ENCODE measurements at places on chromosomes 5 and 9.

DNA sequence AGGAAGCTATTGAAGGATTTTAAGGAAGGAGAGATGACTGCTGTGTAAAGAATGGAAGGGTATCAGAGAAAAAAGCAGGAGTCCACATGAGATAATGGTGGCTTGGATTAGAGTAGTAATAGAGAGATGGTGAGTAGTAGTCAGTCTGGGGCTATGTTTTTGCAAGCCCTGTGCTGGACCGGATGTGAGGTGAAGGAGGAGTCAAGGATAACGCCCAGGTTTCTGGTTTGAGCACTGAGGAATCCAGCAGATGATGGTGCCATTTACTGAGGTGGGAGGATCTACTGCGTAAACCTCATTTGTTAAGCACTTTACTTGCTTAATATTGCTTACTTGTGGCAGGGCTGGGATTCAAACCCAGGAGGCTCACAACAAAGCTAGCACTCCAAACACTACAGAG is 1.1 kb downstream of the TIGD6 start:
- no peak for DNase-seq

GRCh38 chr5:102975045-102975444 is 144.9 kb downstream of the GIN1 start:
- no peak for DNase-seq

GRCh38 chr5:65356274-65356673 is 125.4 kb downstream of the ADAMTS6 start:
- DNase-seq = no peak

DNA sequence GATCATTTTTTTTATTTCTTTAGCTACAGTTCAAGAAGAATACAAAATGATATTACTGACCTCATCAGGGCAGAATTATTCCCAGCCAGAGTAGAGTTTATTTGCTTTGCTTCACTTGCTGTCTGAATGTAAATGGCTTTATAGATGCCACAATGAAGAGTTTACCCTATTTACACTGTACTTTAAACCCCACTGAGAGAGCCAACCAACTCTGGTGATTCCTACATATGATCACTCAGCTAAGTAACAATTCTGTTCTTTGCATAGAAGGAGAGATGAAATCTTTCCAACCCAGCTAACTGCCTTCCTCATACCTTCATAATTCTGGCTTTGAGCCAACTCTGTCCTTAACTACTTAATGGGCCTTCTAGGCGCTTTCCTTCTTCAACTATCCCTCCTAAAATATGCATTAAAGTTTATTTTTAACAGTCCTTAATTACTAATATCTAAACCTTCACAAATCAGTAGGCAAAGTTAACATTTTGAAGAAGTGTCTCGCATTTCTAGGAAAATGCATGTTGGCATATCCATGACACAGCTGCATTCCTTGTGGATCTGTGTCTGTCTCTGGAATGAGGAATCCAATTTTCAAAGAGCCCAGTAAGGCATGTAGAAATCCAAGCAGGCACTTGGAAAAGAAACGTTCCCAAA is 284.8 kb upstream of the GRAMD2B start:
- DNase-seq = no peak

DNA sequence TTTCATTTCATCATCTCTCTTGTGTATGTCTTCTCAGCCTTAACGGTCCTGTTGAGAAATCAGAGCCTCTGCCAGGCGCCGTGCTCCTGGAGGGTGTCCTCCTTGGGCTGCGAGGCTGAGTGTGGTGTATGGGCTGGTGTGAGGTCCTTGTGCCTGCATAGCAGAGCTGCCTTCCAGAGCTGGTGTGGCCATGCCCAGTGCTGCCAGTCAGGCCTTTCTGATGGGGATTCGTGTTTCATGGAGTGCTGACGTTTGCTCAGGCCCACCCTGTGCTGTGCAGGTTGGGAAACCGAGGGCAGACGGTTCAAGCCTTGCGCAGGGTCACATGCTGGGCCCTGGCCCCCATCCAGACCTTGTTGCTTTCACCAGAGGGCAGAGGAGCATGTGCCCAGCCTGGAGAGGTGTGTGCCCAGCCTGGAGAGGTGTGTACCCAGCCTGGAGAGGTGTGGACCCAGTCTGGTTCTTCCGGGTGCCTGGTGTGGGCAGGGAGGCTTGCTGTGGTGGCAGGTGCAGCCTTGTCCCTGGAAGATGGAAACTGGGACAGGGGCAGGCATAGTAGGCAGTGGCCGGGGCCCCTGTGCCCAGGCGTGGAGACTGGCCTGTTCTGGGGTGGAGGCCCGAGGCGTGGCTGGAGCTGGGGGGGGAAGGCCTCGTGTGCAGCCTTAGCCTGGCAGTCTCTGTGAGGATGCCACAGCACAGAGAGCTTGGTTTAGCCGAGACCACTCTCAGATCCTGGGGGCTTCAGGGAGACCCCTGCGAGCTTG is 84.0 kb downstream of the RXRA start:
- DNase-seq = no peak

DNA sequence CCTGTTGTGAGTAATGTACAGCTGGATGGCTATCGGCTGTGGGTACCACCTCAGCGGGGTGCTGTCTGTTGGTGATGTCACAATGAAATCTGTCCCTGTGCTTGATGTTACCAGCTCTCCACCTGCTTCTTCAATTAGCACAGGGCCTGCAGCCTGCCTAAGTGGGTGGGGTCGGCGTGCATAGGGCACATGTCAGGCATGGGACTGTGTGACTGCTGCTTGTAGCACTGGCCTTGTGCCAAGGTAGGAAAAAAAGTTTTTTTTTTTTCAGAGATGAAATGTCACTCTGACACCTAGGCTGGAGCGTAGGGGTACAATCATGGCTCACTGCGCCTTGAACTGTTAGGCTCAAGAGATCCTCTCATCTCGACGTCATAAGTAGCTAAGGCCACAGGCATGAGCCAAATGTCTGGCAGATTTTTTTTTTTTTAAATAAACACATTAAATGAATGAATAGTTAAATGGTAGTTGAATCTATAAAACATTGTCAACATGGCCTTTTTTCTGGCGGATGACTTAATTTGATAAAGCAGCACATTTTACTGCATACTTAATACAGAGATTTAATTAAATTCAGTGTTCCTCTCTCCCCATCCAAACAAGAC is 222.5 kb downstream of the NXNL2 start:
- DNase-seq = no peak

GRCh38 chr5:127933348-127933747 is 150.2 kb upstream of the SLC12A2 start:
- DNase-seq = no peak

DNA sequence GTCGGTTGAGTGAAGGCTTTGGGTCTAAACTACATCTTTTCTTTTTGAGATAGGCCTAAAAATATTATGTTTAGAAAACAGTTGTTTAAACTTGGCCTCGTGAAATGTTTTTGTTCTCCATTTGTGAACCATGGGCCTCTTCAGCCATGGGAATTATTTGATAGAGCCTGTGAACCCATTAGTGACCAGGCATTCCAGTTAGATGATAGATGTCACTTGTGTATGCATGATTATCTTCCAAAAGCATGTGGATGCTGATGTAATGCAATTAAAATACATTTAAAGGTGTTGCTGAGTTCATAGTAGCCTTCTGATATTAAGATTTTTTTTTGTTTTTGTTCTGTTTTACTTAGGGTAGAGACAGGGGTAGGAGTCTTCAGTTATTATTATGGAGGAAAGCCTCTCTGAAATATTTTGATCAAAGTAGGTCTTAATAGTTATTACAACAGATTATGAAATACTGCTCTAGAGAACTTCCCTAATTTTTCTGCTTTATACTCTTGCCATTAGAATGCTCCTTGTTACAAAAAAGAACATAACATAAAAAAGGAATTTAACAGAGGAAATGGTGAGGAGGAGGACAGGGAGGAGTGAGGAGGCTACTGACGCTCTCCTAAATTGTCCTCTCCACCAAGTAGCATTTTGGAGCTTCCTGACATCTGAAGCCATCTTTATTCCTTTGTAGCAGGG is 32.9 kb downstream of the CPEB4 start:
- DNase-seq = no peak

GRCh38 chr9:121182989-121183388 is 18.7 kb downstream of the RAB14 start:
- DNase-seq = no peak

DNA sequence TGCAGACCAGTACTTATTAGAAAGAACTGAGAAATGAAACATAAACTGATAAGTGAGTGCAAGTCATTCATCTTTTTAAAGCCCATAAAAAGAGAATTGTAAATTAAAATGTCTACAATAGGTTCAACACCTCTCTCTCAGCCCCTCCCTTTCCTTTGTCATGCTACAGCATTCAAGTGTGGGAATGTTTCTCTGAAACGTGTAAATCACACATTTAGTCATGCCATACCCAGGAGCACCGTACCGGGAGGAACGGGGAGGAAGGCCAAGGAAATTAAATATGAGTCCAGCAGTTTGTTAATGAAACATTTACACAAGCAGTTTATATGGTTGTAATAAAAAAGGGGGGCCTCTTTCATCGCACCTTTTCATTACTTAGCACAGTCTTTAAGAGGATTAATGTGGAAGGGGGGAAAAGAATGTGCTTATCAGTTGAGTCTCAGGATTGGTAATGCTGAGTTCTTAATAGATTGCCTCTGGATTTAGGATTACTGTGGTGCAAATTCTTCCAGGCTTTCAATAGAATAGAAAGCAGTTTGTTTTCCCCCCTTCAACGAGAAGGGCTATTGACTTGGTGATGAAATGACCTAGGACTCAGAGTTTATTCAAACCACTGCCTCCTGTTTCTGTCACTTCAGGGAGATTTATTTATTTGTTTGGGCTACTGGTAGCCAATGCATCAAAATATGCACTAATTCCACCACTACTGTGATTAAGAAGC is 176.0 kb upstream of the ZNF608 start:
- DNase-seq = no peak

- no peak for DNase-seq
These were observed 264.5 kb upstream of the PRR16 start for GRCh38 chr5:120199559-120199958.

- peak; percentile 5 for DNase-seq
These were observed 69.3 kb downstream of the HSD17B3 start for GRCh38 chr9:96232539-96233241.

DNA sequence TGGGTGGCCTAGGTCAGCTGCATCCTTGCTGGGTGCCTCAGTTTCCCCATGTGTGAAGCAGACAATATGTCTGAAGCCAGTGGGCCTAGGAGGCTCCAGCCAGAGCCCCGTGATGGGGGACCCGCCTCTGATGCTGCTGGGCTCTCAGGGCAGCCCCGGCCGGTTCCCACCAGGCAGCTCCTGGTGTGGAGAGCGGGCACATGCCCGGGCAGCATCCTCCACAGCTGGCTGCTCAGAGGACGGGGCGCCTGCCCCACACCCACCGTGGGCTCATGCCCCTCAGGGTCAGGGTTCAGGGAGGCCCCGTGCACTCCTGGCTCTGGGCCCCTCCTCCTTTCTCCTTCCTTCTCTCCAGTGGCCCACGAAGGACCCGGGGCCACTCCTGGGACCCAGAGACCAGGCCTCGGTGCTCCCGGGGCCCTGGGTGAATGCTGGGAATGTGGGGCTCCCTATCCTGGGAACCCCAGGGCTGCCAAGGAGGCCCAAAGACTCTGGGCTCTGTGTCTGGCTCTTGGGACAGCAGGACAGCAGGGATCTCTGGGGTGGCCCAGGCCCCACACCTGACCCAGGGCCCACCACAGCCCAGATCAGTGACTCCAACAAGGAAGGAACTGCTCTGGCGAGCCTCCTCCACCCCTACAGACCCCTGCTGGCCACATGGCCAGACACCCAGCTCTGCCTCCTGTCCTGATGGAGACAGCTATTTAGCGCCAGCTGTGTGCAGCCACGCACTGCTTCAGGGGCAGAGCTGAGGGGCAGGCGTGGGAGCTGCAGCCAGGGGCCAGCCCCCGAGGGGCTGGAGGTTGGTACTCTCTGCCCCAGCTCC is 39.5 kb upstream of the EGFL7 start:
- DNase-seq = no peak

- DNase-seq = no peak
These were observed 230.4 kb downstream of the DOCK8 start for GRCh38 chr9:445033-445432.

GRCh38 chr5:116740771-116741170 is 166.1 kb upstream of the SEMA6A start:
- DNase-seq = no peak

- DNase-seq = no peak
These were observed 92.9 kb upstream of the IER5L start for GRCh38 chr9:129270903-129271431.

GRCh38 chr9:110443146-110443865 is 105.6 kb upstream of the TXNDC8 start:
- no peak for DNase-seq

- peak; percentile 60 for DNase-seq
These were observed 11.9 kb downstream of the EEIG1 start for GRCh38 chr9:127968700-127969383.

DNA sequence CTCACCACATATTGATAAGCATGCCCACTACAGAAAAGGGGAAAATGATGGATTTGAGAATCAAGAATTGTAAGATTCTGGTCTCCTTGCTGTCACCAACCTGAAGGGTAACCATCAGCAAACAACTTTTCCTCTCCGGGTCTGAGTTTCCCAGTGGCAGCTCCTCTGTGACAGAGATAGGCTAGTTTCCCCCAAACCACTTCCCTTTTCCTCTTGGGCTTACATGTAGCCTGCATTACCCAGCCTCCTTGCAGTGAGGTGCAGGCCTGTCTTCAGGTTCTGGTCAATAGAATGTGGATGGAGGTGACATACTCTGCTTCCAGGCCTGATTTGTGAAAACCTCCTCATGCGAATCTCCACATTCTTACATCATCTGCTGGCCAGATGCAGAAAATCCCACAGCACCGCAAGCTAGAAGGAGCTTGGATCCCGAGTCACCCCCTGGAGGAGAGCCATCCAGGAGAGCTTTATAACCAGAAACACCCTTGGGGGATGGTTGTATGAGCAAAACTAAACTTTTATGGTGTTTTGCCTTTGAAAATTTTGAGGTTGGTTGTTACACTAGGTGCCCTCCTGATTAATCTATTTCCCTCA is 206.1 kb downstream of the RGS3 start:
- DNase-seq = no peak

DNA sequence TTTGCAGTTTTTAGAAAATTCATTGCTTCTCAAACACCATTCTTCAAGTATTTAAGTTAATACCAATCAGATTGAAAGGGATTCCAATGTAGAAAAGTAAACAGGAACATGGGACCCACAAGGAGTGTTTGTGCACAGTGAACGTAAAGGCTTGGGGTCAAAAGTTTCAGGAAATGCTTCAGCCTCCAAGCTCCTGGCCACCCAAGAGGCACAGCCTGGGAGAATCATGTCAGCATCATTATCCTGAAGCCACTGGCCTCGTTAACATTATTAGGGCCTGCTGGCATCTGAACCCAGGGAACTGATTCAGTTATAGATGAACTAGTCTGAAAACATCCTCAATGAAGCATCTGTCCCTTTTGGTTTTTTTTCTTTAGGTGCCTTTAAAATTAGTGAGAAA is 122.9 kb downstream of the NXNL2 start:
- DNase-seq = no peak

GRCh38 chr9:1050125-1050895 is at the start of gene DMRT2:
TSS of gene DMRT2 (plus strand) at chr9:1050357. CDS start at chr9:1051614, 1,257 bp downstream.
- peak; percentile 90 for DNase-seq

GRCh38 chr9:87803166-87803565 is 77.2 kb downstream of the CTSL start:
- no peak for DNase-seq

GRCh38 chr5:146725025-146725424 is 153.5 kb downstream of the PPP2R2B start:
- no peak for DNase-seq

GRCh38 chr9:135308821-135309762 is 170.5 kb upstream of the PPP1R26 start:
- no peak for DNase-seq

- DNase-seq = no peak
These were observed 287.4 kb upstream of the ACTBL2 start for GRCh38 chr5:57770039-57770438.

- DNase-seq = no peak
These were observed 10.5 kb upstream of the SCGB3A1 start for GRCh38 chr5:180601591-180602480.

GRCh38 chr9:118595719-118596305 is 773.4 kb downstream of the BRINP1 start:
- no peak for DNase-seq

Measured in C1 segment of cervical spinal cord (tissue), 14 donors.